ENCODE measurements at places on chromosomes 1 and 21. TPM values are rescaled to one million over a fixed set of nuclear protein-coding genes. Genes with fewer than 3 reads are reported as not detected.

Gene RIPPLY3
- not detected for total RNA-seq

Gene CENPL
- 2.1 TPM for total RNA-seq

Gene ARHGAP30
- total RNA-seq = 1.7 TPM

Gene FOXD2
- 0.04 TPM for total RNA-seq

Gene IFT25
- total RNA-seq = 5.7 TPM

Gene MPL
- 0.11 TPM for total RNA-seq

Gene AMIGO1
- 12.8 TPM for total RNA-seq

Gene BLACAT1
- not detected for total RNA-seq

Gene GPR37L1
- not detected for total RNA-seq

Gene REN
- not detected for total RNA-seq

Gene TFAP2E
- not detected for total RNA-seq

Gene SLAMF7
- 0.79 TPM for total RNA-seq

Gene FCRL5
- total RNA-seq = 0.07 TPM

Gene SNRNP40
- total RNA-seq = 22.7 TPM

Gene ADAMTS4
- 1.3 TPM for total RNA-seq

Gene PTPN7
- total RNA-seq = 0.32 TPM
